ENCODE measurements at places on chromosomes 5 and 9.

- ATAC-seq: no peak
These were observed 1.3 kb downstream of the SMAD5 start for GRCh38 chr5:136133922-136134379.

DNA sequence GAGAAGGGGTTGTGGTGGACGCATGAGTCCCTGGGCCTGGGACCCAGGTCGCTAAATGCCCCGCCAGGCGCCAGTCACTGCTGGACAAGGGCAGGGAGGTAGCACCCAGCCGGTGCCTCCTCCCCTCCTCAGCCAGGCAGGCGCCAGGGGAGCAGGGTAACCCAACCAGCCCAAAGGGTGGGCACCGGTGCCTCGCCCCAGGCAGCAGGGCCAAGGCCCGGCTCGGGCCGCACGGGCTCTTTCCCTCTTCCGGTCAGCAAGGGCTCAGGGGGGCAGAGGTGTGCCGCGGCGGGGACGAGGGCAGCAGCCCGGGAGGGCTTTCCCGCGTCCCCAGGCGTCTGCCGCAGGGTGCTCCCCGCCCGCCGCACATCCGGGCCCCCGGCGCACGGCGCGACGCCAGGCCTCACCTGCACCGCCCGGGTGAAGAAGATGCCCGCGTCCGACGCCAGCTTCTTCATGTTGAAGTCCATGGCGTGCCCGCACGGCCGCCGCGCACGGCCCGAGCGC, 393 bp downstream of the SH3GLB2 start:
- ATAC-seq: peak; percentile 68

GRCh38 chr5:83072966-83073365, 4.2 kb downstream of the TMEM167A start:
- ATAC-seq: no peak

GRCh38 chr5:154811653-154812465, 38.5 kb downstream of the FAXDC2 start:
- peak; percentile 69 for ATAC-seq

DNA sequence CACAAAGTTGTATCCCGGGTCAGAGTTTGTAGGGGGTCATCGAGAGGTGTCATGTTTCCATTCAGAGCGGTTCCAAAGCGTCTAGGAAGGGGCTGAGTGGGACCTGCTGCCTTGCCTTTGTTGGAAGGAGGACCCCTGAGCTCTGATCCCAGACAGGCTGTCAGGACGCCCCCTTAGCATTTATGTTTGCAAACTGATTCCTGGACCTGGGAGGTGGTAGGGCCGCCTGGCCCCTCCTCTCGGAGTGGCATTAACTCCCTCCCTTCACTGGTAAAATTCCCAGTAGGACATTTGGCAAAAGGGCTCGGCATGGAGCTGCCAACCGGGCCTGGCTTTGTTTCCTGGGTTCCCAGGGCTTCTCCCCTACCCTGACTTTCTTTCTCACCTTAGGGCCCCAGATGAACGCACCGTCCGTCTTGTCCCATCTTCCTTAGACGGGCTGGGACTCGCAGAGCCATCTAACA, 2.5 kb downstream of the JADE2 start:
- no peak for ATAC-seq

GRCh38 chr9:6399071-6399470, 13.9 kb upstream of the UHRF2 start:
- ATAC-seq: no peak

DNA sequence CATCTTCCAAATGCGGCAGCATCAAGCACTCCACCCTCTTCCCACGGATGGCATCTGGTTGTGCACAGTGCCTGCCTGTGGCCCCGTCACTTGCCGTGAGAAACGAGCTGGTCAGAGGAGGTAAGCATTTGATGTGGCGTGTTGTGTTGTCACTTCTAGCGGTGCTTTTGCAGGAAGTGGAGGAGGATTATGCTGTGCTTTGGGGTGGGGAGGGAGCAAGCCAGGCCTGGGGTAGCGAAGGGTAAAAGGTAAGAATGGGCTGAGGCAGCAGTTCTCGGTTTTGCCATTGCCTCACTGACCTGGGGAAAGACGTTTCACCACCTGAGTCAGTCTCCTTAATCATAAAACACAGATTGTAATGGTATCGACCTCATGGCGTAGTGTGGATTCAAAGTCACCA, 2.3 kb upstream of the POMT1 start:
- ATAC-seq: peak; percentile 56
